ENCODE measurements at places on chromosomes 3 and 15. TPM values are rescaled to one million over a fixed set of nuclear protein-coding genes. Genes with fewer than 3 reads are reported as not detected.

GRCh38 chr3:45571969-45572368 lies 22.6 kb upstream of the LIMD1 start:
- no peak for DNase-seq

- no peak for DNase-seq
These were observed 1.9 kb upstream of the CPNE9 start for GRCh38 chr3:9701711-9702110.

- DNase-seq, result no peak
These were observed 32.1 kb downstream of the TLNRD1 start for GRCh38 chr15:81032818-81033217.

- no peak for DNase-seq
These were observed 43.6 kb downstream of the C2CD4B start for GRCh38 chr15:62121273-62122015.

GRCh38 chr3:102163039-102163817 lies 271.6 kb upstream of the ZPLD1 start:
- no peak for DNase-seq

DNA sequence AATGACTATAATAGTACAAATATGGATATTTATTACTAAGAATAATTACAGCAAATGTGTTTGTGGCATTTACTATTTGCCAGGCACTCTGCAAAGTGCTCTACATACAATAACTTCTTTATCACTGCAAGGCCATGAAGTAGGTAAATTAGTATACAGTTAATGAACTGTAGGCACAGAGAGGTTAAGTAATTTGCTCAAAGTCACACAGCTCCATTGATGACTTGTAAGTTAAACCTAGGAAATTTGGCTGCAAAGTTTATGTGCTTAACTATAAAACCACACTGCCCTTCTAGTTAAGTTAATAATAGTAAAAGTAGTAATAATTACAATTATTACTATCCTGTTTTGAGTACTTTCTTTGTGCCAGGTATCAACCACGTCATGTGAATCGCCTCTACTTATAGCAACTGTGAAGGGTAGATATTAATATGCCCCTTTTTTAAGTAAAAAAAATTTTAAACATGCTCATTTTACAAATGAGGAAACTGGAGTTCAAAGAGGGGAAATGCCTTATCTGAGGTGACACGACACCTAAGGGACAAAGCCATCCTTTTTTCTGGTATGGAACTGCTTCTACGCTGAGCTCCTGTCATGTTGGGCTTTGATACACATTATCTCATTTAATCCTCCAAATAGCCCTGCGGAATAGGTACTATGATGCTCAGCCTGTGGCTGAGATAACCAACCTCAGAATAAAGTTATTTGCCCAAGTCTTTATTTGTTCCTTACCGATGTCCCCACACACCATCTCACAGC lies 8.5 kb downstream of the BHLHE40 start:
- DNase-seq, result no peak

DNA sequence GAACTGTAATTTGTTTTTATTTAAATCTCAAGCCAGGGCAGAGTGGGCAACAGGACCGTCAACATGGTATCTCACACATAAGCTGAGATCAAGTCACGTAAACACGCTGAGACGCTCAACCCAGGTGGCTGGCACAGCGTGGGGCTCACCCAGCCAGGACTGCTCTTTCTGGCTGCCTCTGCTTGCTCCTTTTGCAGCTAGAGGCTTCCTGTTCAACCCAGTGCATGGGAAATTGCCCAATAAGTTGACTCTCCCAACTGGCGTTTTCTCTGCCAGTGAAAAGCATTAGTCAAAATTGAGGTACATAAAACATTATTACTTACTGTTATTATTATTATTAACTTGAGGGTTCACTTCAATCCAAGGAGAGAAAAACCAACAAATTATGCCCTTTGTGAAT lies 398.1 kb downstream of the NR2F2 start:
- no peak for DNase-seq

GRCh38 chr3:25854214-25854613 lies 64.3 kb downstream of the OXSM start:
- no peak for DNase-seq

- DNase-seq, result no peak
These were observed 97.3 kb downstream of the SLCO3A1 start for GRCh38 chr15:91950631-91951329.

GRCh38 chr3:184157206-184157605 lies 2.0 kb downstream of the DVL3 start:
- DNase-seq, result no peak

- no peak for DNase-seq
These were observed 16.1 kb upstream of the GYG1 start for GRCh38 chr3:148975248-148975647.

GRCh38 chr15:50107591-50108408 lies 11.2 kb downstream of the ATP8B4 start:
- DNase-seq, result no peak

DNA sequence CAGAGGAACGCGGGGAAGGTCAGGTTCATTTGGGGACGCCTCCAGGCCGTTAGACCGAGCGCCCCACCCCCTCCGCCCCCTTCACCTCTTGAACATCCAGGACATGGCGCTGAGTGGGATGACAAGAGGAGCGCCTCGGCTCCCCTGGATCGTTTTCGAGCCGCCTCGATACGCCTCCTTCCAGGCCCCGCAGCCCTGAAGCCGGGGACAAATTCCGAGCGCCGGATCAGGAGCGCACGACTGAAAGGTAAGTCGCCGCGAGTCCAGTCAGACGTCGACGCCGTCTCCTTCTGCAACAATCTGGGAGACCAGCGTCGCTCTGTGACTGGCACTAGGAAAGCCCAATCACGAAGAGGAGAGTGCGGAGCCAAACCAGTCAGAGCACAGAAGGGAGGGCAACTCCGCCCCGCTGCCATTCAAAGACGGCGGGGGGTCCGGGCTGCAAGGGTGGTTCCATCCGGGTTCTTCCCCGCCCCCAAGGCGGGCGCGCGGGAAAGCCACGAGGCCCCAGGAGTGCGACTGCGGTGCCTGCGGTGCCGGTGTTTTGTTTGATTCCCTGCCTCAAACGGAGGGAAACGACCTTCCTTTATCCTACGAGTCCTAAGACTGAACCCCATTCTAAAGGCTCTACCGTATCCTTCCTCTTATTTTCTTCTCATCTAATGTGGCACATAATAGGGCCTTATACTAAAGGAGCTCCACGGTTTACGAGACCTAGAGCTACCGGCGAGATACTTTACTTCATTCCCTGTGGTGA lies at the start of gene HLTF:
TSS of gene HLTF (minus strand) at position 302 of the 757 bp plus-strand sequence. CDS start at position 105, 197 bp downstream.
- DNase-seq, result peak; percentile 96

GRCh38 chr3:124951511-124952281 lies 17.1 kb upstream of the MUC13 start:
- DNase-seq, result no peak

Gene GABRR3
- 0.02 TPM for polyA plus RNA-seq

Gene FSTL1
- 27.1 TPM for polyA plus RNA-seq

Gene PLS1
- 2.0 TPM for polyA plus RNA-seq

Gene SLC24A5
- polyA plus RNA-seq, result 0.07 TPM

Gene CCDC80
- 10.6 TPM for polyA plus RNA-seq

Gene IL5RA
- polyA plus RNA-seq, result 0.41 TPM

Gene SH2D7
- polyA plus RNA-seq, result 0.05 TPM

Gene PP2D1
- polyA plus RNA-seq, result not detected

Measured in thymus (tissue), 14 donors.